Fibroblast of skin of right quadriceps (primary cell): ENCODE measurements at places on chromosomes 13 and 19.

- DNase-seq = no peak
Observed at GRCh38 chr13:36975172-36975571, 24.0 kb downstream of the ALG5 start.

- DNase-seq = no peak
Observed at GRCh38 chr13:106474912-106475311, 60.5 kb downstream of the EFNB2 start.

- DNase-seq = no peak
Observed at GRCh38 chr19:57342582-57342981, 8.5 kb upstream of the ZNF304 start.

- DNase-seq = peak; percentile 52
Observed at GRCh38 chr19:4140237-4140711, 13.2 kb upstream of the CREB3L3 start.

- DNase-seq = peak; percentile 90
Observed at GRCh38 chr13:23679220-23679619, 109.0 kb downstream of the TNFRSF19 start.

DNA sequence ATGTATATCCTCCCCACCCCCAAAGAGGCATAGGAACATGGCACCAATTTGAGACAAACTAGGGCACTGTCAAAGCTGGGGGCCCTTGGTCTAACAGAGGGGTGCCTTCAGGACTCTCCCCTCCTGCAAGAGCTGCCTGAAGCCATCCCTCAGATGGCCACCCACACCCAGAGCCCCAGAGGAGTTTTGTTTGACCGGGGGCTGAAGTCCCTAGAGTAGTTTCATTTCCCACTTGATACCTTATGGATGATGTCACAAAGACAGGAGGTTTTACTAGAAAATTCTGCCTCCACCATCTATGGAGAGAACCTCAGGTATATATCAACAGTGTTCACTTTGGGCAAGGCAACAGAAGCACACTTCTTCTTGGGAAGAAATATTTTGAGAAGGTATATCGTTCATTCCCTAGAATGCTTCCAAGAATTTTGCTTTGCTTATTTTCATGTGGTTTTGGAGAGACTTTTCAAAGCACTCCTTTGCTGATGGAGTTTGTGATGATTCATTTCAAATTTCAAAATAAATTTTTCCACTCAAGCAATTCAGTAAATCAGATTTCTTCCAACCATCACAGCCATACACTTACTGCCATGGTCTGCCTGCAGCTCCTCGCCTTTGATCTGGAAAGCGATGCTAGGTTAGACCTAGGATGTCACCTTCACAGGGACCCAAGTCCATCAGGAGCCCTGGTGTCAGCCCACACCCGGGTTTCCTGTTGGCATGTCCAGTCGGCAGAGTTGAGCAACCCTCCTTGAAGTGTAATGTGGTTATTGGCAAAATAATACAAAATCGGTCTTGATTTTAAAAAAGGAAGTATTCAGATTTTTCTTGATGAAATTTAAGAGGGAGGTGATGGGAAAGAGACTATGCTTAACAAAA, 207.0 kb downstream of the SHISA2 start:
- DNase-seq = peak; percentile 7

DNA sequence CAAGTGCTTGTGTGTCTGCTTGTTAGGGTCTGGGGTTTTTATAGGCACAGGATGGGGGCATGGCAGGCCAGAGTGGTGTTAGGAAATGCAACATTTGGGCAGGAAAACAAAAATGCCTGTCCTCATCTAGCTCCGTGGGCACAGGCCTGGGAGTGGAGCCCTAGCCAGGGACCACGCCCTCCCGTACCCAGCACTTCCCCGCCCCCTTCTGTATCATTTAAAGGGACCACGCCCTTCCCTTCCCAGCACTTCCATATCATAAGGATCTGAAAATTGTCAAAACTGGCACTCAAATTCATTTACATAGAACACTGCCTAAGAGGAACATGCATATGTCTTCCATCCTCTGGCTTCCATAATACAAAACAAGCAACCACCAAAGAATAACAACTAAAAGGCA, 185.8 kb downstream of the B3GLCT start:
- no peak for DNase-seq

GRCh38 chr13:100549316-100549715, 39.3 kb downstream of the GGACT start:
- DNase-seq = no peak

- DNase-seq = no peak
Observed at GRCh38 chr13:75393839-75394520, 88.0 kb downstream of the TBC1D4 start.

- DNase-seq = peak; percentile 65
Observed at GRCh38 chr13:110455941-110456340, 105.6 kb downstream of the RAB20 start.

DNA sequence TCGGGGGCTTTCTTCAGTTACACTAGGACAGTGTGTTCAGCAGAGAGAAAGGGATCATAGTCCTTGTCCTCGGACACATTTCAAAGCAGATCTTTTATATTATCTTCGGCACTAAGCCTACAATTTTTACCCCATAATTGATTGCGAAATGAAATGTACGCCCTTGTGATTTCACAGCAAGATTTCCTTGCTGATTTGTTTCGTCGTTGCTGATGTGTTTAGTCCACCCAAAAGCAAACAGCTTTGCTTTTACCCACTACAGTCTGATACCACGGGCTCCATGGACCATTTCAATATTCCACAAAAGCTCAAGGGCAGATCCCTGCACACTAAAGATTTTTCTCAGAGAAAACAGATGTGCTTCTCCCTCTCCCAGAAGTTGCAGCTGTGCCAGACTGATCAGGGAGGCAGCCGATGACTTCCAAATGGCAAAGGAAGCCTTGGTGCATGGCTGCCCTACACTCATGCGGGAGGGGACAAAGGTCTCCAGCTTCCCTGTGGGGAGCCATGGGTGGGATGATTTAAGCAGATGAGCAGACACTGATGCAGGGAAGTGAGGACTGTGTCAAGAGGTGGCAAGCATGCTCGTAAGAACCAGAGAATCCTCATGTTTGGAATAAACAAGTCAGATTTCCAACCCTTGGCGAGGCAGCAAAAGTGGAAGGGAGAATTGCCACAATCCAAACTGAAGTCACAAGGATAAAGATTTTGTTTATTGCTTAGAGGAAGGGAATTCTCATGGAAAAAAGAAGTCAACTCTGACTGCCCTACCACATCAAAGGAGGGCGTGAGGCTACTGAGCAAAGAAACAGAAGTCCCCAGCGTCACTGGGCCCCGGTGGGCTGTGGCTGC, 81.1 kb downstream of the STK24 start:
- DNase-seq = no peak

DNA sequence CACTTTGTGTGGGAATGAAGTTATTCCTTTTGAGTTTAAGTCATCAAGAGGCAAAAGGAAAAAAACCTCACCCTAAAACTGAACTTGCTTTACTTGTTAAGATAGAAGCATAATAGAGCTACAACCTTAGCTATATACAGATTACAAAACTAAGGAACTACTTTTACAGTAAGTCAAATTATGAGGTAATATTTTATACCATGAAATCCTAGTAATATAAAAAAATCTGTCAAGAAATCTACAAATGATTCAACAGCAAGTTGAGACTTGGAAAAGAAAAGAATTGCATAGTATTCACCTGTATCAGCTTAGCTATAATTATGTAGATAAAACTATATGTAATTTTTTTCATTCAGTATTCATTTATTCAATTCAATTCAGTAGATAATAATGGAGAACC, 335.3 kb downstream of the KLF5 start:
- no peak for DNase-seq

- peak; percentile 6 for DNase-seq
Observed at GRCh38 chr13:27309967-27310598, 39.5 kb downstream of the RASL11A start.

GRCh38 chr13:111395511-111396393, 75.3 kb downstream of the TEX29 start:
- no peak for DNase-seq

- DNase-seq = peak; percentile 33
Observed at GRCh38 chr13:50635504-50635903, 208.0 kb downstream of the DLEU7 start.

DNA sequence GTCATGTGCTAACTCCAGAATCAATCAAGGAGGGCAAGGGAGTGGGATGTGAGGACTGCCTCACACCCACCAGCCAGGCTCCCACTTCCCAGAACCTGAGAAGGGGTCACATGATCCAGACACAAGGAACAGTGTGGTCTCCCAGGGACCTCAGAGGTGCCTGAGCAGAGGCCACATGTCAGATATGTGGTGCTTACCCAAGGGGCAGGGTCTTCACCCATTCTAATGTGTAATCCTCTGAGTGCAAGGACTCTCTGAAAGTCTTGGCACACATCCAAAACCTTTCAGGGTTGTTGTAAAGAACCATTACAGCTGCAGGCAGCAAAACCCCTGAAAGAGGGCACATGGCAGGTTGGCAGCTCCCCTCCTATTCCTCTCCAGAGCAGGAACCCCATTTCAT, 656.6 kb downstream of the UQCRFS1 start:
- DNase-seq = no peak

GRCh38 chr13:113758651-113759524, at the start of gene TMEM255B:
Gene TMEM255B (plus strand): TSS chr13:113759226. CDS start chr13:113759270, 44 bp downstream.
- DNase-seq = peak; percentile 64

GRCh38 chr13:113881614-113882266, 17.9 kb upstream of the GAS6 start:
- DNase-seq = no peak

- peak; percentile 39 for DNase-seq
Observed at GRCh38 chr13:101572456-101572855, 120.0 kb downstream of the ITGBL1 start.

- DNase-seq = peak; percentile 44
Observed at GRCh38 chr13:53848366-53848961, 819.9 kb downstream of the OLFM4 start.

GRCh38 chr19:20371911-20372310, 193.7 kb downstream of the ZNF737 start:
- DNase-seq = no peak

DNA sequence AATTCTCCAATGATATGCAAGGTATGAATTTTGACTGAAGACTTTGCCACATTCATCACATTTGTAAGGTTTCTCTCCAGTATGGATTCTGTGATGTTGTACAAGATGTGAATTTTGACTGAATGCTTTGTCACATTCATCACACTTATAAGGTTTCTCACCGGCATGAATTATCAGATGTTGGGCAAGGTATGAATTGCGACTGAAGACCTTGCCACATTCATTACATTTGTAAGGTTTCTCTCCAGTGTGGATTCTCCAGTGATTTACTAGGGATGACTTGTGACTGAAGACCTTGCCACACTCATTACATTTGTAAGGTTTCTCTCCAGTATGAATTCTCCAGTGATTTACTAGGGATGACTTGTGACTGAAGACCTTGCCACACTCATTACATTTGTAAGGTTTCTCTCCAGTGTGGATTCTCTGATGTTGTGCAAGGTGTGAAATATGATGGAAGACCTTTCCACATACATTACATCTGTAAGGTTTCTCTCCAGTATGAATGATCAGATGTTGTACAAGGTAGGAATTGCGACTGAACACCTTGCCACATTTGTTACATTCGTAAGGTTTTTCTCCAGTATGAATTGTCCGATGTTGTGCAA, 24.8 kb downstream of the ZNF83 start:
- no peak for DNase-seq

- no peak for DNase-seq
Observed at GRCh38 chr13:95091755-95092154, 209.5 kb downstream of the ABCC4 start.

- DNase-seq = peak; percentile 21
Observed at GRCh38 chr19:18020212-18021085, 12.5 kb downstream of the ARRDC2 start.

DNA sequence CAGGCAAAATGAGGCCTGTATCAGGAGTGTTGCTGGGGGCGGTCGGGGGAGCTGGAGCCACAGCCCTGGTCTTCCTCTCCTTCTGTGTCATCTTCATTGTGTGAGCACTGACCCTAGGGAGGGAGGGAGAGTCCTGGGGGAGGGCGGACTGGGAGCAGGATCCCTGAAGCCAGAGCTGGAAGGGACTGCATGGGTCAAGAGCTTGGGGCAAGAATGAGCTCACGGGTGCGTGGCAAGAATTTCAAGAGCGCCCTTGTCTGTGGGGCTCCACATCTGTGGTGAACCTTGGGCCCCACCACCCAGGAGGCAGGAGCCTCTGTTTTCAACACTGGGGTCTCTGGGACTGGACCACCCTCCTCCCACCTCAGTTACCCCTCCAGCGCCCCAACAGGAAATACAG, 4.7 kb downstream of the SIGLEC7 start:
- DNase-seq = no peak

- peak; percentile 7 for DNase-seq
Observed at GRCh38 chr19:5585461-5586299, 17.9 kb upstream of the TINCR start.

DNA sequence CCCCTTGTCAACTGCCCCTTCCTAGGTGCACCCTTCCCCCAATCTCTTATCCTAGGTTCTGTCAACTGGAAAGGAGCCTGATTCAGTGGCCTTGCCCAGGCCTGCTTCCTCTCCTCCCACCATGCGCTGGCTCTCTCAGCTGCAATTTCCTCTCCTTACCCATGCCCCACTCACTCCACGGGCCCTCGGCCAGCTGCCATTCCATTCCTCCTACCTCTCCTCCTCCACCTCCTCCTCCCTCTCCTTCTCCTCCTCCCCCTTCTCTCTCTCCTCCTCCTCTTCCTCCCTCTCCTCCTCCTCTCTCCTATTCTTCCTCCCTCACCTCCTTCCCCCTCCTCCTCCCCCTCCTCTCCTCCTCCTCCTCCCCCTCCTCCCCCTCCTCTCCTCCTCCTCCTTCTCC, 9.6 kb upstream of the TIMM44 start:
- peak; percentile 38 for DNase-seq

DNA sequence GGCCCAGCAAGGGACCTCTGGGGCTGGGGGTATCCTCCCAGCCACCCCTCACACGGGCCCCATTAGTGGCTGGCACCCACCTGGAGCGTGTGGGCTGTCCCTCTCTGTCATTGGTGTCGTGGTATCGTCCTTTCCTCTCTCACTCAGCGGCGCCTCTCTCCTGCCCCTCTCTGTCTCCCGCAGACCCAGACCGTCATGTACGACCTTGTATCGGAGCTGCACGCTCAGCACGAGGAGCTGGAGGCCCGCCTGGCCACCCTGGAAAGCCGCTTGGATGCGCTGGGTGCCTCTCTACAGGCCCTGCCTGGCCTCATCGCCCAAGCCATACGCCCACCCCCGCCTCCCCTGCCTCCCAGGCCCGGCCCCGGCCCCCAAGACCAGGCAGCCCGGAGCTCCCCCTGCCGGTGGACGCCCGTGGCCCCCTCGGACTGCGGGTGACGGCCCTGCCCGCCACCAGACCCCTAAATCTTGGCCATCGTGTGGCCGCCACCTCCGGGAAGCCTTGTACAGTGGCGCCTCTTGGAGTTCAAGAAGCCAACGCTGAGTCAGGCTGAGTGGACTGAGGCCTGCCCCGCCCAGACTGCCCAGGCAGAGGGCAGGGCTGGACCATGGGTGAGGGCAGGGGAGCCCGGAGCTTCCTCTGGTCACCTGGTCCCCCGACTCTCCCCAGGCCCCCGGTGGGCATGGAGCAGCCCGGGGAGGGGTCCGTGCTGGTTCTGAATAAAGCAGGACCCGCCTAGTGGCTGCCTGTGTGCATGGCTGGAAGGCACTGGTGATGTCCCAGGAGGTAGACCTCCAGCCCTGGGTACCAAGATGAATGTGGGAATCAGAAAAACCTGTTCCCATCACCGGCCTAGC, 9.8 kb upstream of the ARRDC2 start:
- no peak for DNase-seq

GRCh38 chr19:46603195-46603637, 2.1 kb downstream of the CALM3 start:
- no peak for DNase-seq

GRCh38 chr19:58045411-58046050, 11.7 kb downstream of the ZSCAN1 start:
- DNase-seq = no peak
